Lung (tissue), 17 donors: ENCODE measurements at places on chromosomes 7 and 10.
A peak's percentile ranks its signal among the peaks of the same experiment; 100 is the strongest.

GRCh38 chr10:71766717-71767419 is 6.5 kb downstream of the VSIR start:
- DNase-seq = peak; percentile 38

- no peak for DNase-seq
Measured at GRCh38 chr10:71402005-71402404, 5.3 kb downstream of the CDH23 start.

- no peak for DNase-seq
Measured at GRCh38 chr10:84608126-84608525, 279.7 kb downstream of the CCSER2 start.

DNA sequence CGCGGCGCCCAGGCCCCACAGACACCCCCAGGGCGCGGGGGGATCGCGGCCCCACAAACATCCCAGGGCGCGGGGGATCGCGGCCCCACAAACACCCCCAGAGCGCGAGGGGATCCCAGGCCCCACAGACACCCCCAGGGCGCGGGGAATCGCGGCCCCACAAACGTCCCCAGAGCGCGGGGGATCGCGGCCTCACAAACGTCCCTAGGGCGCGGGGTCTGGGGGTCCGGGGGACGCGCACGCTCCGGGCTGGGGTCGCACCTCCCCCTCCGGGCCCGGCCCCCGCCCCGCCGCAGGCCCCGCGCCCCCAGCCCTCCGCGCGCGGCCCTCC is 382 bp downstream of the DIP2C start:
- DNase-seq = peak; percentile 49

DNA sequence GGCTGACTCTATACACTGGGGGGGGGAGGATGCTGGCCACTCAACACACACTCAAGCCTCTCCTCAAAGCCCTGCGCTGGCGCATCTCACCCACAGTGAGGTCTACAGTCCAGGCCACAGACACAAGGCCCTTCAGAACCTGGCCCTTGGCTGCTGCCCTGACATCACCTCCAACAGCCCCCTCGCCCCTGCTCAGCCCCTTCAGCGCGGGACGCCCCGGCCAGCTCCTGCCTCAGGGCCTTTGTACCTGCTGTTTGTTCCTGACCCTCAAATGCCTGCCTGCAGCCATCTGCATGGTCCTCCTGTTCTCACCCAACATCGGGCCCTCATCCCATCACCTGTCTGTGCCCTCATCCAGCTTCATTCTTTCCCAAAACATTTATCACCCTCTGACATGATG is 572.6 kb downstream of the DNAJB6 start:
- no peak for DNase-seq

GRCh38 chr10:51770709-51771108 is 71.3 kb upstream of the CSTF2T start:
- DNase-seq = no peak

- DNase-seq = no peak
Measured at GRCh38 chr7:98788966-98789365, 80.8 kb downstream of the TMEM130 start.

- no peak for DNase-seq
Measured at GRCh38 chr7:2882111-2882510, 38.0 kb upstream of the GNA12 start.

GRCh38 chr10:64332551-64332950 is 811.4 kb downstream of the REEP3 start:
- no peak for DNase-seq

GRCh38 chr7:133253519-133253875 is 619 bp downstream of the EXOC4 start:
- peak; percentile 30 for DNase-seq

DNA sequence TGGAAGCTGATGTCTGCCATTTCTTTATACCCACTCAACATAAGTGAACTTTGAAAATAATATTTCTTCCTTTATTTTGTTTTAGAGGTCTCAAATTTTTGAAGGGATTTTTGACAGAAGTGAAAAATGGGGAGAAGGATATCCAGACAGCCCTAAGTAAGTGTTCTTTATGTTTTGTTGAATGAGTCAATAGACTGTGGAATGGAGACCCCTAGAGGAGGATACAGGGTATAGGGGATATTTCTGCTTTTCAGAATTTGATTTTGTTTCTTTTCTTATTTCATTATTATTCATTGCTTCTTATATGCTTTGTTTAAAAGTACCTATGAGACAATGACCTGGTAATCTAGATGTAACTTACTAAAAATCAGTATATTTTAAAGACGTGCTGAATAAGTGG is 34.4 kb downstream of the PLEKHA8 start:
- DNase-seq = no peak

DNA sequence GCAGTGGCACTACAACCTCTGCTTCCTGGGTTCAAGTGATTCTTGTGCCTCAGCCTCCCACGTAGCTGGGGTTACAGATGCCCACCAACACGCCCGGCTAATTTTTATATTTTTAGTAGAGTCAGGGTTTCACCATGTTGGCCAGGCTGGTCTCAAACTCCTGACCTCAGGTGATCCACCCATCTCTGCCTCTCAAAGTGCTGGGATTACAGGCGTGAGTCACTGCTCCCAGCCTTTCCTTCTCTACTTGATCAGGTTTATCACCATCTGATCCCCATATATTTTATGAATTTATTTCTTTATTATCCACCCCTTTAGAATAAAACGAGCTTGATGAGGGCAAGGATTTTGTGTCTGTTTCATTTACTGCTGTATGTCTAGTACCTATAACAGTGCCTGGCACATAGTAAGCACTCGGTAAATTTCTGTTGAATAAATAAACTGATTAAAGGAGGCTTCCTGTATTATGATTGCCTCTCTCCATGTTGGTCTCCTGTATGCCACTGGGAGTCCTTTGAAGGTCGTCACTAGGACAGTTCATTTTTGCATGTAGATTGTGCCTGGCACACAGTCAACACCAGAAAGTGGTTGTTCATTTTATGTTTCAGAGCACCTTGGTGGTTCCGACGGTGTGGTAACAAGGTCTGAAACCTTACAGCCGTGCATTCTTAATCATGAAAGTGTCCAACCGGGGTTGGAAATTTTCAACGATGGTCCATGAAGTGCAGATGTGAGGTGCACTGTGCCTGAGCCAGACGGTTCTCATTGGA is 9.6 kb upstream of the EIF3A start:
- DNase-seq = no peak

DNA sequence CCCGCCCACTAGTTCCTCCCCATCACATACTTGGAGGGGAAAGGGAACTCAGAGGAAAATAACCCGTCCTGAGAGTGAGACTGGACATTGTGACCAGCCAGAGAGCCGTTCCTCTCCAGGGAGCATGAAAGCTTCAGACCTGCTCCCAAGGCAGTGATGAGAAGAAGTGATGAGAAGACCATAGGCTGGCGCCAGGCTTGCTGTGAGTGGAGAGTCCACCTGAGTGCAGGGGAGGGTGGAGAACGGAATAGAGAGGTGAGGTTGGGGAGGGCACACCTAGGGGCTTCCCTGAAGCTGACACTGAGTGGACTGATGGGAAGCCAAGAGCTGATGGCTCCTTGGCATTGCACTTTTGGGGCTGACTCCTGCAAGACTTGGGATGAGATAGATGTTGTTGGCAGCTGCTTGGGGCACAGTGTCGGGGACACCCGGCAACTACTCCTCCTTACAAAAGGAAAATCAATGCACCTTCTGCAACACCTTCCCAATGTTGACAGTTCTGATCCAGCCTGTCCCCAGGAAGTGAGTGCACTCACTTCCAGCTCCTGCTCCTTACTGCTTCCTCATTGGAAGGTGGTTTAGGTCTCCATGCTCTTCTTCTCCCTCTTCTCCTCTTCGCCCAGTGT is 79.4 kb downstream of the EMX2 start:
- no peak for DNase-seq

DNA sequence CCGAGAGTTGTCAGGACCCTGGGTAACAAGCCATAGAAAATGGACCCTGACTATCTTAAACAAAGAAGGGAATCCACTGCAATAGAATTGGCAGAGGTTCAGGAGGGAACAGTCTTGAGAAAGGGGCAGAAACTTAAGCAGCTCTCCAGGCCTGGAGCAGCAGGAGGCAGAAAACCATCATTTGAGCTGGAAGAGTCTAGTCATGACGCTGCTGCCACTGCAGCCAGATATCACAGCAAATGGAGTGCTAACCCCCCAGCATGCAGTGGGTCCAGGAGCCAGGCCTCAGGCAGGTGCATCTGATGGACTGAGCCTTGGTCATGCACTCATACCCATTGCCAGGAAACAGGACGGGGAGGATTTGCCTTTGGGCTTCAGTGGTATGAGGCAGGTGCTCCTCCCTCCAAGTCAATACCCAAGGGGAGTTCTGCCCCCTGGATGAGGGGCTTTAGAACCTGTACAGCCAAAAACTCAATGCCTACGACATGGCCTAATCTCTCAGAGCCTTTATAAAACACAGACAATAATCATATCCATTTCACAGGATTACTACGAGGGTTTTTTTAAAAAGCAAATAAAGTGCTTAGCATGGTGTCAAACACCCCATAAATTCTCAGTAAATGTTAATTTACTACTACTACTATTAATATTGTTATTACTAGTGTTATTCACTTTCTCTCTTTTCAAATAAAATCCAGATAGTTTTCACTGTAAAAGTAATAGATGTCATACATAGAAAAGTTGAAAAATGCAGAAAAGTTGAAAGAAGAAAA is 30.7 kb downstream of the DUSP5 start:
- no peak for DNase-seq

DNA sequence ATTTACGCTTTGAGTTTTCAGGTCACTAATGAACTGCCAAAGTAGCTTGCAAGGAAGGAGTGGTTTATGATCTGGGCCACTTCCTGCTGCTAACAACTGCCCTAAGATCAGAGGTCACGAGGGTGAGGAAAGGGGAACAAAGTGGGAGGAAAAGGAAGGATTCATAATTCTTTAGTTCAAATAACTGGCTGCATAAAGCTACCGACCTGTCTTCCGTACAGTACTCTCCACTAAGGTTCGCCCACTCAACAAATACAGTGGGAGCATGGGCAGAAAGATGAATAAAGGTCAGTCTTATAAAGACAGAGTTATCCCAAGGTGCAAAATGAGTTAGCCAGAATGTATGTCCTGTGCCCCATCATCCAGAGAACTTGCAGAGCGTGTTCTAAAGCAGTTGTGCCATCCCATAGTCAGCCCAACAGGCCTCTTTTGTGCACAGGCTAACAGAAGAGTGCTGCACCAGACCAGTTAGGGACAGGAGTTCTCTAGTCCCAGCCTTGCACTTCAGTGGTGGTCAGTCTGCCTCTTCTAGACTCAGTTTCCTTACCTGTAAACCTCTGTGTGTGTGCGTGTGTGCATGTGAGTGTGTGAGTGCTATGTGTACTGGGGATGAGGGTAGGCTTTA is 65.9 kb downstream of the CREB3L2 start:
- DNase-seq = no peak

DNA sequence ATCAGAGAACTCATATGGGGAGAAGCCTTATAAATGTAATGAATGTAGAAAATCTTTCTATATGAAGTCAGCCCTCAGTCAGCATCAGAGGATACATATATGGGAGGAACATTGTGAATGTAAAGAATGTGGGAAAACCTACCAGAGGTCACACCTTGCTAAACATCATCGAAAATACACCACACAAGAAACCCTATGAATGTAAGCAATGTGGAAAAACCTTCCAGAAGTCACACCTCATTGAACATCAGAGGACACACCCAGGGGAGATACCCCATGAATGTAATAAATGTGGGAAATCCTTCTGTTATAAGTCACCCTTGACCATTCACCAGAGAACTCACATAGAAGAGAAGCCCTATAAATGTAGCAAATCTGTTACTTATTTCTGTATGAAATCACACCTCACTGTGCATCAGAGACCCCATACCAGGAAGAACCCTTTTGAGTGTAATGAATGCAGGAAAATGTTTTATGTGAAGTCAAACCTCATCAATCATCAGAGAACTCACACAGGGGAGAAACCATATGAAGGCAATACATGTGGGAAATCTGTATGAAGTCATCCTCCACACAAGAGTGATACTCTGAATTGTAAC is 30.8 kb downstream of the ZNF12 start:
- DNase-seq = no peak

DNA sequence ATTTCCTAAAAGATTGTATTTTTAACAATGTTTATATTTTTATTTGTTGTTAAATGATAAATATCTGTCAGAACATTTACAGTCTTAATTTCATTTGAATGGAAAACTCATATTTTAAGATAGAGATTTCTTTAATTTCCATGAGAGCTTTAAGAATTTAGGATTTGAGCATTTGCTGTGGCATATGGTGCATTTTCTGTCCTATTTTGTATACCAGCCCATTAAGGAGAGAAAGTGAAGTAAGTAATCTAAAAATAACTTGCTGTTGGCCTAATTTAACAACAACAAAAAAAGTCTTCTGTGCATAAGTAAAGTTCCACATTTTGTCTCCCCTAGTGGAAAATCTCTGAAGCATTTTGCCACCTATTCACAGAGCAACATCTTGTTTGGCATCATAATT is 190.9 kb upstream of the PPP1R3A start:
- DNase-seq = no peak
